Transverse colon (tissue), 4 donors: ENCODE measurements at places on chromosomes 1 and 21. TPM values are rescaled to one million over a fixed set of nuclear protein-coding genes. Genes with fewer than 3 reads are reported as not detected.

The LZIC gene
- total RNA-seq: 39.1 TPM

The NECTIN4 gene
- total RNA-seq: 0.37 TPM

The ATP1A4 gene
- not detected for total RNA-seq

The FAM163A gene
- total RNA-seq: 0.60 TPM

The ZBTB18 gene
- total RNA-seq: 17.9 TPM

DNA sequence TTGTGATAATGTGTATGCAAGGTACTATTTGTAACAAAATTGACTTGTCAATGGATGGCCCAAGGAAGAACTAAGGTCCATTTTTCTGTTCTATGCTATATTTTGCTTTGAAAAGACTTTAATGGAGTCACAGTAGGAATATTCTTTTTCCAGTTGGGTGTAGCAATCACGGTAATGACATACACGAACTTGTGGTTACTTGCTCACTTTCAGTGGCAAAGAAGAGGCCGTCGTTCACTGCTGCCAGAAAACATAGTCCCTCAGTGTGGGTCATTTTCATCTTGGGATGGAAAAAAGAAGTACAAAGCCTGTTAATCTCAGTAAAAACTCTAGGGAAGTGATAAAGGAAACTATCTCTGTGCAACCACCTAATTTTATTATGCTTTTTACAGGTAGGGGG, 47.8 kb upstream of the LAMC2 start:
- DNase-seq: no peak

- no peak for DNase-seq
These were observed 3.8 kb upstream of the EEIG2 start for GRCh38 chr1:108556066-108556465.

DNA sequence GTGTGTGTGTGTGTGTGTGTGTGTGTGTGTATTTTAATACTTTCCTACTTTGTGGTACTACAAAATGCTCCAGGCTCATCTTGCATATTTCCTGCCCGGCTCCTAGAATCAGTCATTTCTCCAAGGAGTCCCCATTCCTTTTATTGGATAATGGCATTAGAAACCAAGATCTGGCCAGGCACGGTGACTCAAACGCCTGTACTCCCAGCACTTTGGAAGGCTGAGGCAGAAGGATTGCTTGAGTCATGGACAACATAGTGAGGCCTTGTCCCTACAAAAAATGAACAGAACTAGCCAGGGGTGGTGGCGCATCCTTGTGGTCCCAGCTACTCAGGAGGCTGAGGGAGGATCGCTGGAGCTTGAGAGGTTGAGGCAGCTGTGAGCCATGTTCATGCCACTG, 20.3 kb downstream of the EPB41 start:
- DNase-seq: no peak

DNA sequence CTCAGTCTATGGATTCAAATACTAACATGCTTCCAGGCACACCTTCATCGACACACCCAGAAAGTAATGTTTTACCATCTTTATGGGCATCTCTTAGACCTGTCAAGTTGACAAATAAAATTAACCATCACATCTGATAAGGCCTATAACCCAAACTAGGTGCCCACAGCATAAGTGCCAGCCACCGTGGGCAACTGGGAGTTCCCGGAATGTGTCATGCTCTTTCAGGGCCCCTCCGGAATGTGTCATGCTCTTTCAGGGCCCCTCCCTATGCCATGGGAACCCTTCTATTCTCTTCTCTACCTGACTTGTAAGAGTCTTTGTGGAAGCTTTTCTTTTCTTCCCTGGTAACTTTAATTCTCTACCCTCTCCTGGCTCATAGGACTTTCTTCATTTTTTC, 26.6 kb downstream of the KRTAP24-1 start:
- peak; percentile 35 for DNase-seq

DNA sequence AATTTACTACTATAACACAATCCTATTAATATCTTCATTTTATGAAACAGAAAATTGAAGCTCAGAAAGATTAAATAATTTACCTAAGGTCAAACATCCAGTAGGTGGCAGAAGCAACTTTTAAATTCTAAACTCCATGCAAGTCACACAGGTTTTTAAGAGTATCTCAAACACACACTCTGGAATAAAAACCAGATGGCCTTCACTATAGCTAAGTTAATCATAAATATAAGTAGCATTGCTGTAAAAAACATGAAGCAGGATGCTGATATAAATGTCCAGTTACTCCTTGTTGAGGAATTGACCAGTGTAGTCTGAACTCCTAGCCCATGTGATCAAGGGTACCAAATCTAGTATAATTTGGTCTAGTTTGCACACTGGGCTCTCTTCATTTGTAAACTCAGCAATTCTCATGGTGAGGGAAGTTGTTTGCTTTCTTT, 9.4 kb upstream of the FMO3 start:
- no peak for DNase-seq

DNA sequence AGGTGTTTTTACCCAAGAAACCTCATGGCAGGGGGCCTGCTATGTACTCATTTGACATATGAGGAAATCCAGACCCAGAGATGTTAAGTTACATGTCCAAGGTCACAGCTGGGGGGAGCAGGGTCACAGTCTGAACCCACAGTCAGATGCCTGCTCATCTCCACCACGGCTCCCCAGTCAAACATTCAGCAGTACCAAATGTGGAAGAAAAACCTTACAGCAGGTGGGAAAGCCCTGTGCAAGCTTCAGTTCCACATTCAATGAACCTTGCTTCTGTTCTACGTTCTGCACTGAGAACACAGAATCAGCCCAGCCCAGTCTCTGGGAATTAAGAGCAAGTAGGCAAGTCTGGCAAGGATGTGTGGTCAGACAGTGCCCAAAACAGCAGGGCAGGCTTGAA, 35.2 kb downstream of the LRP8 start:
- DNase-seq: no peak

GRCh38 chr1:26280333-26281042, 602 bp downstream of the SH3BGRL3 start:
- DNase-seq: peak; percentile 48

- peak; percentile 39 for DNase-seq
These were observed 1.1 kb downstream of the TOR1AIP1 start for GRCh38 chr1:179883040-179883744.

DNA sequence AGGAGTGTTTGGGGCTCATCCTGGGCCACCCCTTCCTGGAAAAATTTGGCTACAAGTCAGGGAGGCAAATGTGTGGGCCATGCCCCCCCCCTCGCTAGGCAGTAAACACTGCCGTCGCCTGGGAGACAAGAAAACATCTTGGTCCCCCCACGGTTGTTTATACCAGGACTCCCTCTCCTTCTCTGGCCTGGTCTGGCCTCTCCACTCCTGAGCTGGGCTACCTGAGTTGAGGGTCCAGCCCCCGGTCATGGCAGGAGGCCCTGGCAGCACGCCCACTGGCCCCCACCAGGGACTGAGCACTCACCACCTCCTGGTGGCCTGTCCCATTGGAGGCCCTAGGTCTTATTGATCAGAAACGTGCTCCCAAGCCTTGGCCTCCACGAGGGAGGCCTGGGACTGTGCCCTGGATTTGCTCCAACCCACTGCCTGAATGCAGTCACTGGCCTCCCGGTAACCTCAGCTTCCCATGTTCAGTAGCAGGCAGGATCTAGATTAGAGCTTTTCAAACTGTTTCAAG, 15.8 kb downstream of the KCNQ4 start:
- no peak for DNase-seq

GRCh38 chr1:12229835-12230548, at the start of gene VPS13D:
Gene VPS13D (plus strand): TSS chr1:12230030. CDS start chr1:12234267, 4,237 bp downstream.
- peak; percentile 87 for DNase-seq

GRCh38 chr21:35525443-35525842, 476.3 kb upstream of the RUNX1 start:
- DNase-seq: no peak

DNA sequence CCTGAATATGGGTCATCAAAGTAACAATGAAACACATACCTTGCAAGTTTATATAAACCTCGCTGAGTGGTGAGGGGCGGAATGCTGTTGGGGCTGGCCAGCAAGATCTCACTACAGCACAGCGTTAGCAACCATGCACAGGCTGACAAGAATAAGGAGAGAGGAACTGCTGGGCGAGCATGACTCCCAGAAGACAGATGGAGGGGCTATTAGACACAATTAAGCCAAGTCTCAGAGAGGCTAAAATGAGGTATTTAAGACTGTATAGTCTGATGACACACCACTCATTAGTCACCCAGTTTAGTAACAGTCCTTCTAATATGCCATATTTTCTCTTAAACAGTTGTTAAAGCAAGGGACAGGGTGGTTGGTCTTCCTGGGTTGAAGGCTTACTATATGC, 340.2 kb upstream of the NR5A2 start:
- no peak for DNase-seq

DNA sequence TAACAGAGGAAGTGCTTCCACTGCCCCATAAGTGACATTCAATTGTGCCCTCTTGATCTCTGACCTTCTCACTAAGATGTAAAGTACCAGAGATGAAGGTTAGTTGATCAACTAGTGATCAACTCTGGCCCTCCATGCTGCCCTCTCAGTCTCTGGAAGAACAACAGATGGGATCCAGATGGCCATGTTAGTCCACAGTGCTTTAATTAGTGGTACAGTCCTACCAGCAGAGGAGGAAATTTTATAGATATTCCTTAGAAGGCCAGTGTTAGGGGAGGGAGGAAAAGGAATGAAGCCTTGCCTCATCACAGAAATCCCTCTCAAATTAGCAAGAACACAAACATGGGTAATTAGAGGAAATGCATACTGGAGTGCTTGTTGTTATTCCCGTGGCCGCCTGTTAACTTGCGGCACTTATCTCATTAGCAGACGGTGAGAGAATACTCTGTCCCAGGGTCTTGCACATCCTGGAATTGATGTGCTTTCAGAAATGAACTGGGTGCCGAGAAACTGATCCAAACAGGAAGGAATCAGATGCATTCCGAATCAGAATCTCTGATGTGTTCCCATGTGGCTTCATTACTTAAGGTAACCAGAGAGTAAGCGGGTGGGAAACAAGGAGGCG, 91.1 kb upstream of the RGS4 start:
- DNase-seq: no peak

DNA sequence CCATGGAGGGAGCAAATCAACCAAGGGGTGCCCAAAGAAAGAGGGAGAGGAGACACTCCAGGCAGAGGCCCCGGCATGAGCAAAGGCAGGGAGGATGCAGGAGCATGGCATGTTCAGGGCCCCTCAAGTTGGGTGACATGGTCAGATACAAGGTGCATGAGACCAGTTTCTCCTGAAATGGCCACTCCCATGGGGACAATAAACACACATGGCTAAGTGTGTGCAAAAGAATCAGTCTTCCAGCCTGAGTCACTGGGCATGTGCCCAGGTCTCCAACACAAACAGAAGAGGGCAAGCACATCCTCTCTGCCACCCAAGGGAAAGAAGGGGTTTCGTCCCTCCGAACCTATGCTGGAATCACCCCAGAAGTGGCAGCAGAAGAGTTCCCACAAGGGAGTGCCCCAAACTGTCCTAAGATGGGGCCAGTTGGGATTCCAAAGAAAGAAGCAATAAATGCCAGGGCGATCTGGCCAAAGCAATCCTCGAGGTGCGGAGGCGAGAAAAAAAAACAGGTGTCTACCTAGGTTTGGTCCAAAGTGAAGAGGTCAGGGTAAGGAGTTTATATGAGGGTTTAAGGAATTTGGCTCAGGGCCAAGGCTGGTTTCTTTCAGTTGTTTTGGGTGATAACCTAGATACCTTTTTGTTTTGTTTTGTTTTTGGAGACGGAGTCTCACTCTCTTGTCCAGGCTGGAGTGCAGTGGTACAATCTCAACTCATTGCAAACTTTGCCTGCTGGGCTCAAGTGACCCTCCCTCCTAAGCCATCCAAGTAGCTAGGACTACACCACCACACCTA, 13.2 kb downstream of the CASP9 start:
- DNase-seq: no peak

DNA sequence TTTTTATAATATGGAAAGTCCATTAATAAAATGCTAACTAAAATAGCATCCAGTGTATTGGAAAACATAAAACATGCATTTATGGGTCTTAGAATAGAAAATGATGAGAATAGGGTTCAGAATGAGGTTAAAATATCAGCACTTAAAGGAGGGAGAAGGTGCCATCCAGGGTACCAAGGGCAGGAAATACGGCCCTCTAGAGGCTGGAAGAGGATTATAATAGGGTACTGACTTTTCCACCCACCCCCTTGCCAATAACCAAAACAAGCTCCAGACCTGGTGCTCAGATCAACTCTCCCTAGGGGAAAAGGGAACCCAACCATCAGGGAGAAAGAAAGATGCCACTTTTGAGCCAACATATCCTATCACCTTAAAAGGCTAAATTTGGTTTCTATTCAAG, 26.7 kb downstream of the ASTN1 start:
- no peak for DNase-seq

- DNase-seq: peak; percentile 74
These were observed 49.4 kb upstream of the PPP2R5A start for GRCh38 chr1:212235857-212236256.

- no peak for DNase-seq
These were observed 127.4 kb upstream of the KIAA1614 start for GRCh38 chr1:180785291-180785690.

DNA sequence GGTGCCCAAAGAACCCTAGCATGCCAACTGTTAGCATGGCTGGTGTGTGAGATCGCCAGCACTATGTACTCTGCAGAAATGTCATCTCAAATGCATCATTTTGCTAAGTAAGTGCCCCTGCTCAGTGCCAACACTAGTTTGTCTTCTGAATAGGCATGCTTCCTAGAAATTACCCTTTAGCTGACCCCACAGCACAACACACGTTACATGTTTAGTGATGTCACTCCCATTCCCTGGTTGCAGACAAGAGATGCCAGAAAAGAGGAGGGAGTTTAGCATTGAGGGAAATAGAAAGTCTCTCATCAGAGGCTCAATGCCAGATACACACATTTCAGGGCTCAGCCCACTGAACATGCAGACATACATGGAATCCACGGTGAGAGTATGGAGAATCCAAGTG, 9.3 kb upstream of the ST6GALNAC3 start:
- DNase-seq: no peak

DNA sequence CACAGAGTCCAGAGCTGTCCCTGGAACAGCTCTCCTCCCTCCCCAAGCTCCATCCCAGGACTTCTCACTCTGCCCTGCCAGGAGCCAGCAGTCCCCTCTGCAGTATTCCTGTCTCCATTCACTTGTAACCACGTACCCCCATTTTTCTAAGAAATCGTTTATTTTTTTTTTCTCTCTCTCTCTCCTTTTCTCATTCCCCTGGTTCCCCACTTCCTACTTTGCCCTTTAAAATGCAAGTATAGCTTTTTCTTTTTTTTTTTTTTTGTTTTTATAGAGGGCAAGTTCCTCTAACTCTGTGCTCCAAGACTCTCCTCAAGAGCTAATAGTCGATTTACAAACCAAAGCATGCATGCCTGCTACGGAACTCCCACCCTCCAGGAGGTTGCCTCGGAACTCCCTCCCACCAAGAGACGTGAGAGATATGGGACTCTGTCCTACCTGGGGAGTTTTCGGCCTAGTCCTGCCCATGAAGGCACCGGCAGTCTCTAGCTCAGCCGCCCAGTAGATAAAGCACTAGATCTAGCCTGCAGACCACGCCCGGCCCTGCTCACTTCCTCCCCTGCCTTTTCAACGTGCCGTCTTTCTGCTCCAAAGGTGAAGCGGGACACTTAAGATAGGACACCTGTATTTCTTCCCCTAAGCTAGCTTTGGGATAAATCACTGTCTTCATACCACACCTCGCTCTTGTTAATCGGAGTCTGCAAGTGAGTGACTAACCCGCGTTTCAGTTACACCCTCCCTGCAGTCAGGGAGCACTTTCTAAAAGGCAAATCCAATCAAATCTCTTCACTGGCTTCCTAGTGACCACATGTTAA, 27.7 kb downstream of the TNFRSF9 start:
- DNase-seq: peak; percentile 48
